Panc1 (cell line): ENCODE measurements at places on chromosomes 12 and 14.

- DNase-seq = no peak
Measured at GRCh38 chr14:73714656-73715081, 485 bp upstream of the PNMA1 start.

GRCh38 chr12:78035901-78036606 is 205.4 kb downstream of the NAV3 start:
- DNase-seq = no peak

- DNase-seq = no peak
Measured at GRCh38 chr14:26709019-26709418, 111.2 kb upstream of the NOVA1 start.

GRCh38 chr12:63928305-63928704 is 83.8 kb downstream of the SRGAP1 start:
- DNase-seq = no peak

DNA sequence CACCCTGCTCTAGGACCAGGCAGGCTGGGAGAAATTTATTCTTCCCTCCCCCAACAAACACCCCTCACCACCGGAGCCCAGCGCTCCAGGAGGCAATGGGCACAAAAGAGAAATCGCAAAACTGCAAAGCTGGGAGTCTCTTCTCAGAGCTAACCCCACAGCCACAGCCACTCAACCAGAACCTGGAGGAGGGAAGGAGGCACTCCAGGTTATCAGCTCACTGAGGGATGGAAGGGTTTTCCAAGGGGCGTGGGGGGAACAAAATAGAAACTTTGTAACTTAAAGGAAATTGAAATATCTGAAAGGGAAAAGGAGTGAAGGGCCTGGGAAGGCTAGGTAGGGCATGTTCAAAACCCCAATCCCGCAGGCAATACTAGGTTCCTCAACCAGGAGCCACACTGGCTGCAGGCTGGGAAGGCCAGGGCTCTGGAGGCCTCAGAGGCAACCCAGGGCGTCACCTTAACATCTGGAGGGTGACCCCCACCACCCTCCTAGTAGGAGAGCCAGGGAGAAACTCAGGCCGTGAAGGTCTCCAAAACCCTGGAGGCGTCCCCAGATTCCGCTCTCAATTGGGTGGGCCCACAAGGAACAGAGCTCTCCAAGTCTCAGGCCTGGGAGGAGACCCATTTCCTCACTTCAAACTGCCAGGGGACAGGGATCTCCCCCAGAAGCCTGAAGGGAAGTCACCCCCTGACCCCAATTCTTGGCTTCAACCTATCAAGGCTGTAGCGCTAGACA is 3.2 kb downstream of the KDM2B start:
- no peak for DNase-seq

DNA sequence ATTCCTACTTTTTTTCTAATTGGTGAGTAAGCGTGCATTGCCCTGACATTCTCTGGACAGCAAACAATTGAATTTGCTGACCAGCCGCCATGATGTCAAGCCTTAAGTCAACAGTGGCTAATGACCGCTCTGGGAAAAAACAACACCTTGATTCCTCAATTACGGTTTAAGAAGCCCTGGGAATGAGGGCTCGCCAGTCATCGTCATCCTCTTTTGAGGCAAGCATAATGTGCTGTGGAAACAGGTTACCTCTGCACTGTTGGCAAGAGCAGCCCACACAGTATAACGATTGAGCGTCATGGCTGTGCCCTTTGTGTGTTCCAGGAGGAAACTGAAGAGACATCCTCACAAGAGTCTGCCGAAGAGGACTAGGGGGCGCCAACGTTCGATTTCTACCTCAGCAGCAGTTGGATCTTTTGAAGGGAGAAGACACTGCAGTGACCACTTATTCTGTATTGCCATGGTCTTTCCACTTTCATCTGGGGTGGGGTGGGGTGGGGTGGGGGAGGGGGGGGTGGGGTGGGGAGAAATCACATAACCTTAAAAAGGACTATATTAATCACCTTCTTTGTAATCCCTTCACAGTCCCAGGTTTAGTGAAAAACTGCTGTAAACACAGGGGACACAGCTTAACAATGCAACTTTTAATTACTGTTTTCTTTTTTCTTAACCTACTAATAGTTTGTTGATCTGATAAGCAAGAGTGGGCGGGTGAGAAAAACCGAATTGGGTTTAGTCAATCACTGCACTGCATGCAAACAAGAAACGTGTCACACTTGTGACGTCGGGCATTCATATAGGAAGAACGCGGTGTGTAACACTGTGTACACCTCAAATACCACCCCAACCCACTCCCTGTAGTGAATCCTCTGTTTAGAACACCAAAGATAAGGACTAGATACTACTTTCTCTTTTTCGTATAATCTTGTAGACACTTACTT is 138.9 kb downstream of the HMGA2 start:
- DNase-seq = no peak

DNA sequence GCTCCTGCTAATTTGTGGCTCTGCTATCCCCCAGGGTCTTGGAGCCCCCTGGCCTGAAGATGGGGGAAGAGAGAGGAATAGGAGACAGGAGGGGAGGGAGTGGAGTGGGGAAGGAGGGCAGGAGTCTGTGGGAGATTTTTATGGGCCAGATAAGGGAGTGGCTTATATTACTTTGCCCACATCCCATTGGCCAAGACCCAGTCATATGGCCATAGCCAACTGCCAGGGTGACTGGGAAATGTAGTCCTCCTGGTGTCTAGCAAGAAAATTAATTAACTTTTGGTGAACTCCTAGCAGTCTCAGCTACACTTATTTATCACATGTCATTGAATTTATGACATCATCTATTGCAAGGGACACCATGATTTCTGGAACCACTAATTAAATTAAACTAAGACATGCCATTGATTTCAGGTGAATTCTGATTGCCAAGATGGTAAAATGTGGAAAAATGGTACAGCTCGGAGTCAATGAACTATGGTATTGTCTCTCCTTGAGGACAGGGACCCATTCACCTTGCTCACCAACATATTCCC is 50.3 kb downstream of the ESRRB start:
- DNase-seq = no peak

- no peak for DNase-seq
Measured at GRCh38 chr14:94101748-94102147, 8.8 kb upstream of the IFI27 start.

- no peak for DNase-seq
Measured at GRCh38 chr12:103198499-103198898, 241.0 kb downstream of the ASCL1 start.

GRCh38 chr12:24823808-24824515 is 124.9 kb downstream of the BCAT1 start:
- DNase-seq = no peak

DNA sequence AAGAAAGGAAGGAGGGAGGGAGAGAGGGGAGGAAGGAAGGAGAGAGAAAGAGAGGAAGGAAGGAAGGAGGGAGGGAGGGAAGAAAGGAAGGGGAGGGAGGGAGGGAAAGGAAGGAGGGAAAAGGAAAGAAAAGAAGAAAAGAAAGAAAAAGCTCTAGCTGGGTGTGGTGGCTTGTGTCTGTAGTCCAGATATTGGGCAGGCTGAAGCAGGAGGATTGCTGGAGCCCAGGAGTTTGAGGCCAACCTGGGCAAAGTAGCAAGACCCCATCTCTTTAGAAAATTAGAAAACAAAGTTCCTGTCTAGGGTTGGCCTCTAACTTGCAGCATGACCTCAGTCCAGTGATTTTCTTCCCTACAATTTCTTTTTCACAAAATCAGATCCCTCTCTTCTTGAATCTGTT is 208.2 kb upstream of the NUDT4 start:
- no peak for DNase-seq

- DNase-seq = no peak
Measured at GRCh38 chr12:107749083-107749482, 11.9 kb downstream of the PRDM4 start.

DNA sequence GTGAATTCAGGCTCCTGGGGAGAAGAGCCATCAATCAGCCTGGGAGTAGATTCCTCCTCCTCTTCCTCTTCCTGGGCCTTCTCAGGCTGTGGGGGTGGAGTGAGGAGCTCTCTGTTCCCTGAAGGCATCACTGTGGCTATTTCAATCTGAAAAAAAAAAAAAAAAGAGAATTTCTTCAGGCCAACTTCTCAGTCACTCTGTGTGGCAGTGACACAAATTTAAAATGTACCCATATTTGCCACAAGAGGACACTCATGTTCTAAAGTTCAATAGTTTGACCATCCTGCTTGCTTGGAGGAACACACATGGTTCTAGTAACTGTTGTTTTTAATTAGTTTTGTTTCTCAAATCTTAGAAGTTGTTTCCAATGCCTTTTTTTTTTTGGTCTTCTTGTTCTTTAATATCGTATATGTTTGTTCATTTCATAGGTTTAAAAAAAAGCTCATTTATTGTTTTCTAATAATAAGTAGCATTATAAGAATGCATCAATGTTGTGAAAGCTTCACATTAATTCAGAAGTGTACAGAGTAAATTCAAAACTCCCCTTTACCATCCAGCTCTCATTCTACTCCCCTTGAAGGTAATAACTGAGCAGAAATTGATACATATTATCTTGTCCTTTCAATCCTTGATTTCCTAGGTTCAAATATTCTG is 23.3 kb upstream of the CCER1 start:
- no peak for DNase-seq

DNA sequence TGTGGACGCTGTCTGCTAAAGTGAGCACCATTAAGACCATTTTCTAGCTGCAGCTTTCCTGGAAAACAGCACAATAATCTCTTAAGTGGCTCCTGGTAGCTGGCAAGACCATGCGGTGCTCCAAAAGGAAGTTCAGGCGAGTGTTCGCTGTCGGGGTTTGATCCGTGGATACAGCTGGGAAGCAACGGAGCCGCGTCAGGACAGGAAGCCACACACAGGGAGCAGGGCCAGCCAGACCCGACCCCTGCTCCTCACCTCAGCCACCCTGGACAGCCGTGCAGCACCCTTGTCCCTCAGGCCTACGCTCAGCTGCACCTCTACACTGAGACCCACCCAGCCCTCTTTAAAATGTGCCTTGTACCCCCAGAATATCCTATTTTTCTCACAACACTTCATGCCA is 19.4 kb downstream of the ZFYVE21 start:
- DNase-seq = no peak

DNA sequence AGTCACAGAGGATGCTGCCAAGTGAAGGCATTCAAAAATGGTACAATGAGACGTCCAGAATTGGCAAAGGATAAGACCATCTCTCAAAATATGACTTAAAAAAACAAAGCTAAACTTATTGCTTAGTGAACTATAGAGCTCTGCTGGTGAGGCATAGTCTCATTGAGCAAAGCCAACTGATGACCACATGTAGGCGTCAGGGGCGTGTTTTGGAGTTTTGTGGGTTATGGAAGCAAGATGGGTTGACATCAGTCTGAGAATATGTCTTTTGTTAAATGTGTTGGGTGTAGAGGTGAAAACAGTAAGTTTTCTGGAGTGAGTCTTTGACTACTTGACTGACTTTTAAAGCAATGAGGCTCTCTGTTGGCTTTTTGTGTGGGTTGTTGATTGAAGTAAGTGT is 47.2 kb downstream of the ATL1 start:
- DNase-seq = no peak

DNA sequence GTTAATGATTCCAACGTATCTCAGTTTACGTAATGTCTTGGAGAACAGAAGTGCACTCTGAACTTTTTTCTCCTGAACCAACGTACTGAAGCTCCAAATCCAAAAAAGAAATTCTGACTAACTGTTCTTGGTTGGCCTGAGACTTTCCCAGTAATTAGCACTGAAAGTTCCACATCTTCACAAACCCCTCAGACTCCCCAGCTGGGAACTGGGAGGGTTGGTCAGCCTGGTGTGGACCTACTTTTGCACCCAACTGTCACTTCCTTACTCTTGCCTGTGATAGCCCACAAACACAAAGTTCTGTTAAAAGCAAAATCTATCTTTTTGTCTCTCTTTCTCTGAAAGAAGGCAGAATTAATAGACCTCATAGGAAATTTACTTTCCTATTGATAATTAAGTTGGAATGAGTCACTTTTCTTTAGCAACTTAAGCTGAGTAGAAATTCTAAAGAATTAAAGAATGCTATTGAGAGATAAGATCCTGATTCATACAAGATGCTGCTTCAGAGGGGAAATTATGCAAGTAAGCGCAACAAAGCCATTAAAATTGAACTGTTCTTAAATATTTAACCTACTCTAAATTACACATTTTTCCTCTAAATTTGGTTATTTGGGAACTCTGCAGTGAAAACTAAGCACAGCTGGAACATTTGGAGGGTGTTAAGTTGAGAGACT is 155.0 kb downstream of the EPS8 start:
- no peak for DNase-seq

- no peak for DNase-seq
Measured at GRCh38 chr12:44570036-44570583, 306.0 kb downstream of the NELL2 start.

GRCh38 chr12:112996501-112996900 is 18.2 kb downstream of the OAS2 start:
- no peak for DNase-seq

GRCh38 chr14:76348898-76349297 is 27.0 kb upstream of the ESRRB start:
- DNase-seq = no peak

GRCh38 chr14:34120185-34120977 is 169.5 kb upstream of the EGLN3 start:
- DNase-seq = no peak

- DNase-seq = no peak
Measured at GRCh38 chr12:15650399-15651128, 138.6 kb downstream of the EPS8 start.

DNA sequence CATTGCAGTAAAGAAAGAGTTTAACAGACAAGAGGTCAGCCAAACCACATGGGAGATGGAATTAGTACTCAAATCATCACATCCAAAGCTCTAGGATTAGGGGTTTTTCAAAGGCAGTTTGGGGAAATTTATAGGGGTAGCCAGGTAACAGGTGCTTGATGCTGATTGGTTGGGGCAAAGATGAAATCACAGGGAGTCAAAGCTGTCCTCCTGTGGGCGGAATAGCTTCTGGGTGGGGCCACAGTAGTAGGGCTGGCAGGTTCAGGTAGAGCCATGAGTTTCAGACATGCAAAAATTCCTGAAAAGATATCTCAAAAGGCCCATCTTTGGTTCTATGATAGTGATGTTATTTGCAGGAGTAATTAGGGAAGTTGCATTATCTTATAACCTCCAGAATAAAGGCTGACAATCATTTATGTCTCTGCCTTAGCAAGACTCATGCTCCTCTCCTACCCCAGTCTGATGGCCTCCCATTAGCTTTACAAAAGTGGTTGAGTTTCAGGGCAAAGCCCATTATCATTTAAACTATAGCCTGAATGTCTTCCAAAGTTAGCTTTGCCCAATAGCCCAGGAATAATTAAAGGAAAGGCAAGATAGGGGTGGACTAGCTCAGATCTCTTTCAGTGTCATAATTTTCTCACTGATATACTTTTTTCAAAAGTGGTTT is 42.1 kb upstream of the CNTN1 start:
- DNase-seq = no peak
